NCI-H510A treated with DMSO at 0.1 percent for 48 hours (cell line): ENCODE measurements at places on chromosomes 5 and 9.

DNA sequence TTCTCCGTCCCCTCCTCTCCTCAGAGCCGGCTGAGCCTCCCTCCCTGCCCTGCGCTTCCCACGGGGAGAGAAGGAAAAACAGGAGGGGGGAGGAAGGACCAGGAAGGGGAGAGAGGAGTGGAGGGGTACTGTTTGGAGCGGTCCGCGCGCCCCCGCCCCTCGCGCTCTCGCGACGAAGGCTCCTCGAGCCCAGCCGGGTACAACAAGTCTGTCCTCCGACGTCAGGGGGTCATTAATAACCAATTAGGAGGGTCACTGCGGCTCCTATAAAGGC is 480 bp upstream of the PRDM12 start:
- no peak for DNase-seq

DNA sequence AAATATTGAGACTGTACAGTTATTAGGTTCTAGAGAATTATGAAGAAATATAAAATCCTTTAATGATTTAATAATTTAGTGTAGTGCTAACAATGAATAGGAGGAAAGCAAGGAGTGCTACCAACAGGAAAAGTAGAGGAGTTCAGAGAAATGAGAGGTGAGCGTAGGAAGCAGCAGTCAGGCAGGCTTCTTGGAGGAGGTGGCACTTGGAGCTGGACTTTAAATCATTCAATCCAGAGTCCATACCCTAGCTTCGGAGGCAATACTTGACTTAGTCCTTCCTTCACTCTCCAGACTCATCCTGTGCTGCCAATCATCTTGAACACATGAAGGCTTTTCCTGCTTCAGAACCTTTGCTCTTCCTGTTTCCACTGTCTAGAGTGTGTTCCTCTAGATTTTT is 254.3 kb downstream of the GRIA1 start:
- no peak for DNase-seq

GRCh38 chr9:123090198-123090896 is 56.9 kb downstream of the GPR21 start:
- DNase-seq, result no peak

DNA sequence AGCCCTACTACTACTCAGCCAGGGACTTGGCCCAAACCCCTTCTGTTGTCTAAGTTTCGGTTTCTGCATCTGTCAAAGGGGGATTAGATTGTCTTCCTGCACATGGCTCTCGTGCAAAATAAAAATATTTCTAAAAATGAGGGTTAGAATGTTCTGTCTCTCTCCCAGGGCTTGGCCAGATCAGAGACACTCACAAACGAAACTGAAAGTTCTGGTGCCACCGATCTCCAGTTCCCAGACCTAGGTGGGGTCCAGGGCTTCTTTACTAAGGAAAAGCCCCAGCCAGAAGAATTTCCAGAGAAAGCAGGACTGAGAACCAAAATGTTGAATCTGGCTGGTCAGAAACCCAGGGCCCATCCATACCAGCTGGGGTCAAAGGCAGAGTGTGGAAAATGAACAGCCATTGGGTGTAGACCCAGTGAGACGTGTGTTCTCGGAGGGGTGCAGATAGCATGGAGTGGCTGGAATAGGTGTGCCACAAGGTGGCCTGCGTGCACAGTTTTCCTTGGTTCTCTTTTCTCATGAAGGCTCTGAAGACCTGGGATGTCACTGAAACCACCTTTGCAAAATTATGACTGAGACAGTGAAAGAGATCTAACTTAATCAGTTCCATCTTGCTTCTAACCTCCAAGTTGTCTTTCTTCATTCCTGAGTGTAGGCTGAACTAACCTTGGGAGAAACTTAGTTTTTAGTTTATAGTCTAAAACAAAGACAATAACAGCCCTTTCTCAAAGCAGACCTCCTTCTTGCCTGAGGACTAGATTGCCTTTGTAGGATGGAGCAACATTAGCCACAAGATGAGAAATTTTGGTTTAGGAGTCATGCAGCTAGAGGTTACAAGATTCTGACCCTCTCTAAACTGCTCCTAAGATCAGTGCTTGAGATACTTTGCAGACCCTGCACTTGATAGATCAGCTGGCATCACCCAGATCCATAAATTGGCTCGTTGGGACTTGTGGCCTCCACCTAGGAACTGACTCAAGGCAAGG is 2.3 kb upstream of the SLC23A1 start:
- DNase-seq, result no peak

GRCh38 chr5:28254846-28255245 is 1216.5 kb upstream of the CDH9 start:
- no peak for DNase-seq
